Fibroblast of mammary gland (primary cell): ENCODE measurements at places on chromosomes 4 and X.

DNA sequence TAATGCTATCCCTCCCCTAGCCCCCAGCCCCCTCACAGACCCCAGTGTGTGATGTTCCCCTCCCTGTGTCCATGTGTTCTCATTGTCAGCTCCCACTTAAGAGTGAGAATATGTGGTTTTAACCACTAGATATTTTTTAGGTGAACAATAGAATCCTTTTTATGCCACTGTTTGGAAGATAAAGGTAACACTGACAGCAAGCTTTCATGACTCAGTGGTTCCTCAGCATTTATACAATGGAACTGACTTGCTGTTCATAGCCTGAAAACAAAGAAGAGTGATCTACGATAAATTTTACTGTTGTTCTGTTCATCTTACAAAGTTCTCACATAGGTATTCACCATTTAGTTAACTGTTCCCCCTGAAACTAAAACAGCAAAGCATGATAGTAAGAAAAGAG is 147.8 kb downstream of the ARHGAP10 start:
- DNase-seq: no peak

DNA sequence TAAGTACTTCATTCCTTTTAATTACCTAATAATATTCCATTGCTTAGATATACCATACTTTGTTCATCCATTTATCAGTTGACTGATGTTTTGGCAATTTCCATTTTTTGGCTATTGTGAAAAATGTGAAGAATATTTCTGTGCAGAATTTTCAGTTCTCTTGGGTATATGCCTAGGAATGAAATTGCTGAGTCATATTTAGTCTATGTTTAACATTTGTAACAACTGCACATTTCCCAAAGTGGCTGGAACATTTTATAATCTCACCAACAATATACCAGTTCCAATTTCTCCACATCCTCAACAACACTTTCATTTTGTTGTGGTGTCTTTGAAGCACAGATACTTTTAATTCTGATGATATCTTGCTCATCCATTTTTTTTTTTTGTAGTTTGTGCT is 215.5 kb downstream of the PDGFC start:
- DNase-seq: peak; percentile 39

DNA sequence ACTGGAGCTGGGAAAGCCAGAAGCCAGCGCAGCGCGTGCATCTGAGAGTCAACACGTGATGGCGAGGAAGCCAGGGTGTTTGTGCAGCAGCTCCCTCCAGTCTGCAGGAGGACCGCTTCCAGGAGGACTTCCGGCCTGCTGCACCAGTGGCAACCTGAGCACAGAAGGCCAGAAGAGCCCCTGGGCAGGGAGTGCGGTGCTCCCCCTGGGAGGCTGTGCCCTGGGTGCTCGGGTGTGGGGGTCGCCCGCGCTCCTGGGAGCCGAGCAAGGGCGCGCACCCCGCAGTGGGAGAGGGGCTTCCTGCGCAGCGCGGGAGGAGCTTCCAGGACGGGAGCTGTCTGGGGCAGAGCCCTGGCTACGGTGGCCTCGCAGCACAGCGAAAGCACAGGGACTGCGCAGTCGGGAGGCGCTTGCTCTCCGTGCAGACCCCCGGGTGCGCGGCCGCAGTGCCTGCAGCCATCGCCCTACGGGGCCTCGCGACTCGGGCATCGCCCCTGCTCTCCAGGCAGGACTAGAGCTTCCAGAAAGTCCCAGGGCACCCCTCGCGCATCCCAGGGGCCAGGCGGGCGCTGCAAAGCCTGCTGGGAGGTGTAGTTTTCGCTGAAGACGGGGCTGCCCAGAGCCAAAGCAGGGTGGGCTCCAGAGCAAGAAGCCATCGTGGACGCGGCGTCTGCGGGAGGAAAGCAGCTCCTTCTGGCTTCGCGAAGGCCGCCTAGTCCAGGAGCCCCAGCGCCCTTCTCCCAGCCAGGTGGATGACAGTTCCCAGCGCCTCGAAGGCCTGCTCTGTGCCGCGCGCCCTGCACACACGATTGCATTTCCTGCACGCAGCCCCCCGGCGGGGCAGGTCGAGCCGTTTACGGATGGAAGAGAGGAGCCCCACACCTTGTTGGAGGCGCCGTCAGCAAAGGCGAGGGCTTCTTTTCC is 24.1 kb upstream of the WFS1 start:
- no peak for DNase-seq

DNA sequence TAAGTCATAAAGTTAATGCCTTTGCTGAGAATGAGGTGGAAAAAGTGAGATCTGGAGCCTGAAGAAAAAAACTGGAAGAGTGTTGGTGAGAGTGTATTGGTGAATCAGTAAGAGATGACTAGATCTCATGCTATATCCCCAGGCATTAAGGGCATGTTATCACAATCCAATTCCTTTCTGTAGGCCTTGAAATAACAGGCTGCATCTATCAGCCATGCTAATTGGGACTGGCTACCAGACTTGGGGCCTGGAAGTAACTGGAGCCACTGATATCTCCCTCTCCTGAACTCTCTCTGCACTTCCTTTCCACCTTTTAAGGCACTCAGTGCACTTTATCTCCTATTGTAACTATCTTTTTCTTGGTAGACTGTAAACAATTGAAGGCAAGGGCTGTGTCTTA is 88.8 kb upstream of the HPRT1 start:
- no peak for DNase-seq

GRCh38 chr4:10925996-10926395 is 241.4 kb upstream of the CLNK start:
- DNase-seq: peak; percentile 48

- DNase-seq: no peak
Measured at GRCh38 chr4:161454860-161455259, 708.9 kb downstream of the FSTL5 start.

GRCh38 chrX:10103023-10103422 is 53.8 kb upstream of the CLCN4 start:
- DNase-seq: peak; percentile 38

- DNase-seq: peak; percentile 88
Measured at GRCh38 chr4:137307806-137308205, 224.5 kb downstream of the PCDH18 start.

DNA sequence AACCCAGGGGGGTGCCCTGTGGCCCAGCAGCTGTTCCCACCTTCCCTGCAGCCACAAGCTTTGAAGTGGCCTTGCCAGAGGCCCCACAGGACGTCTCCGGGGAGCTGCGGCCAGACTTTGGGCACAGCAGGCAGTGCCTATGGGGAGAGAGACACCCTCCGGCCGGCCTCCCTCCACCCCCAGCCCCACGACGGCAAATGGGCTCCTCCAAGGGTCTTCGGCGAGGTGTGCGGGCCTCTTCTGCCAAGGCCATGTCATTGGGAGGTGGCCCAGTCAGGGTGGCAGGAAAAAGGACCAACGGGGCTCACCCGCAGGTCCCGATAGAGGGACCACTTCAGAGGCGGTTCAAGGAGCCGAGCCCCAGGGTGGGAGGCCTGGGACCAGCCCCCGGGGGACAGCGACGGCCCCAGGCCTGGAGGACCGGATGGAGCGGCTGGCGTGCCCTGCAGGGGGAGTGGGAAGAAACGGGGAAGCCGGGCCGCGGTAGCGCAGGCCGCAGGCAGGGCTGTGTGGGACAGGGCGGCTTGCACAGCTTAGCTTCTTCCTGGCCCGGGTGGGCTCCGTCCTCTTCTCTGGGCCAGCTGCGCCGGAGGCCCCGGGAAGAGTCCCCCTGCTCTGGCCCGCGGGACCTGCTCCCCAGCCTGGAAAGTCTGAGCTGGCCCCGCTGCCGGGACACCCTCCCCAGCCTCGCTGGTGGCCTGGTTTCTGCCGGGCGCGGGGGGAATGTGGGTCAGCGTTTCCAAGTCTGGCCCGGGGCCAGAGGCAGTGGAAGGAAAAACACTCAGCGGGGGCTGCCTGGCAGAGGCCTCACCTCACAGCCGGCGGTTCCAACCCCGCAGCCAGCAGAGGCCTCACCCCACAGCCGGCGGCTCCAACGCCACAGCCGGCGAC is 21.9 kb upstream of the SPON2 start:
- peak; percentile 64 for DNase-seq

- no peak for DNase-seq
Measured at GRCh38 chrX:104742355-104742754, 176.4 kb downstream of the IL1RAPL2 start.

GRCh38 chrX:4118666-4119530 is 405.4 kb upstream of the PRKX start:
- no peak for DNase-seq

- no peak for DNase-seq
Measured at GRCh38 chrX:125846271-125846670, 319.8 kb downstream of the DCAF12L2 start.

- peak; percentile 20 for DNase-seq
Measured at GRCh38 chrX:12138361-12139313, at the start of gene FRMPD4. Gene FRMPD4 (plus strand): TSS chrX:12138473. CDS start chrX:12138972, 499 bp downstream.

DNA sequence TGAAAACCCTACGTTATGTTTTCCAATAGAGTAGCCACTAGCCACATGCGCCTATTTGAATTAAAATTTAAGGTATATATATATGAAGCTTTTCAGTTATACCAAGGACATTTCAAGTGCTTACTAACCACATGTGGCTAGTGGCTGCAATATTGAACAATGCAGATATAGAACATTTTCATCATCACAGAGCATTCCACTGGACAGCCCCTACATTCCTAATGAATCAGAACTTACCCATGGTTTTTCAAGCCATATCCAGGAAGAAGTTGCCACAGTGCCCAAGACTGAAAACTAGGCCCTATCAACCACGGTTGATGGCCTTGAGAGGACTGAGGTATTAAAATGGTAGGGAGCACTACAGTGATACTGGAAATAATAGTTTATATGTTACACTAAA is 29.7 kb downstream of the NEK1 start:
- DNase-seq: peak; percentile 49

DNA sequence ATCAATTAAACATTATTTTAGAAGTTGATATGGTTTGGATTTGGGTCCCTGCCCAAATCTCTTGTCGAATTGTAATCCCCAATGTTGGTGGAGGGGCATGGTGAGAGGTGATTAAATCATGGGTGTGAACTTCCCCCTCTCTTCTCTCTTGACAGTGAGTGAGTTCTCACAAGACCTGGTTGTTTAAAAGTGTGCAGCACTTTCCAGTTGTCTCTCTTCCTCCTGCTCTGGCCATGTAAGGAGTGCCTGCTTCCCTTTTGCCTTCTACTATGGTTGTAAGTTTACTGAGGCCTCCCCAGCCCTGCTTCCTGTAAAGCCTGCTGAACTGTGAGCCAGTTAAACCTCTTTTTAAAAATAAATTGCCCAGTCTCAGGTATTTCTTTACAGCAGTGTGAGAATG is 141.4 kb downstream of the GALNTL6 start:
- DNase-seq: no peak

GRCh38 chr4:10599574-10599973 is 85.0 kb downstream of the CLNK start:
- DNase-seq: no peak

- no peak for DNase-seq
Measured at GRCh38 chr4:42144028-42144427, 8.4 kb downstream of the BEND4 start.

GRCh38 chr4:137533855-137534254 is 1.6 kb upstream of the PCDH18 start:
- no peak for DNase-seq

DNA sequence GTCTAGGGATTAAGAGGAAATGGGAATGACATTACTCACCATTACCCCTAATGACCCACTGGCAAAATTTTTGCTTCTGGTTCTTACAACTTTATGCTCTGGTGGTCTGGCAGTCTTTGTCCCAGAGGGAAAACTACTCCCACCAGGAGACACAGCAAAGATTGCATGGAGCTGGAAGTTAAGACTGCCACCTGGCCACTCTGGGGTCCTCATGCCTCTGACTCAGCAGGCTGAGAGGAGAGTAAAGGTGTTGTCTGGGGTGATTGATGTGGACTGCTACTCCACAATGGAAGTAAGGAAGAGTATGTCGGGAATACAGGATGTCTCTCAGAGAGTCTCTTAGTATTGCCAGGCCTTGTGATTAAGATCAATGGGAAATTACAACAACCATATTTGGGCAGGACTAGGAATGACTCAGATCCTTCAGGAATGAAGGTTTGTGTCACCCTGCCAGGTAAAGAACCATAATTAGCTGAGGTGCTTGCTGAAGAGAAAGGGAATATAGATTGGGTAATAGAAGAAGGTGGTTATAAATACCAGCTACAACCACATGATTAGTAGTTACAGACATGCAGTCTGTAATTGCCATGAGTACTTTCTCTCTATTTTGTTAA is 215.5 kb downstream of the GPAT3 start:
- DNase-seq: no peak

GRCh38 chrX:132954323-132954722 is 4.1 kb downstream of the HS6ST2 start:
- DNase-seq: no peak

- DNase-seq: no peak
Measured at GRCh38 chr4:137638934-137639333, 106.6 kb upstream of the PCDH18 start.

GRCh38 chr4:11475871-11476270 is 47.2 kb upstream of the HS3ST1 start:
- DNase-seq: no peak

- DNase-seq: peak; percentile 20
Measured at GRCh38 chrX:118621081-118621759, 106.2 kb upstream of the IL13RA1 start.

DNA sequence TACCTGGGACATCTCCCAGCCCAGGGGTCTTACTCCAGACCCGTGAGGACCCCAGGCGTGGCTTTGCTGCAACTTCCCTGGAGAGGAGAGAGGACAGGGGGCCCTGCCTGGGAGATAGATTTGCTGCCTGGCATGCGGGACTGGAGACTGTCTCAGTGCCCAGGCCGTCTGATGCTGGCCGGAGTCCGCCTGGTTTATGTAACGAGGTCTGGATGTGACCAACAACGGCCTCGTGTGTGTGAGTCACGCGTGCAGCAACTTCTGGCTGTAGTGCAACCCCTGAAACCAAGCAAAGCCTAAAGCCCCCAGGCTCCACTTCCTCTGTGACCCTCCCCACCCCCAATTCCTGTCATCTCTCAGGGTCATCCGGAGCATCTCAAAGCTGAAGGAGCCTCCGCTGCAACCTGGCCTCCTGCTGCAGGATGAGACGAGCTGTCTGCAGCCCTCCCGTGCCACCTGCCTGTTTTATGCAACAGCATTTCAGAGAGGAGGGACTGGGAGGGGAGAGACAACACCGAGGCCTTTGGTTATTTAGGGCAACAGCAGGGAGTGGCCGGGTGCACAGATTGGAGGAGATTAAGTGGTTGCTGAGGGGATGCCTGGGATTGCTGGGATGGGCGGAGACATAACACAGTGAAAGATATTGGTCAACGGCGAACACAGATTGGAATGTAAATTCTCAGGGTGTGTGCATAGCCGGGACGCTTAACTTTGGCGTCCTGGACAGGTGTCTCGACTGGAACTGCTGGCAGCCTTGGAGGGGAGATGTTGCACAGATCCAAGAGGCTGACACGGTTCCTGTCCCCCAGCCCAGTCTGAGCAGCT is 16.0 kb downstream of the XG start:
- DNase-seq: peak; percentile 63
